ENCODE measurements at places on chromosomes 6 and 20. TPM values are rescaled to one million over a fixed set of nuclear protein-coding genes. Genes with fewer than 3 reads are reported as not detected.
A peak's percentile ranks its signal among the peaks of the same experiment; 100 is the strongest.

OGFRL1 gene
- 4.2 TPM for total RNA-seq

DNA sequence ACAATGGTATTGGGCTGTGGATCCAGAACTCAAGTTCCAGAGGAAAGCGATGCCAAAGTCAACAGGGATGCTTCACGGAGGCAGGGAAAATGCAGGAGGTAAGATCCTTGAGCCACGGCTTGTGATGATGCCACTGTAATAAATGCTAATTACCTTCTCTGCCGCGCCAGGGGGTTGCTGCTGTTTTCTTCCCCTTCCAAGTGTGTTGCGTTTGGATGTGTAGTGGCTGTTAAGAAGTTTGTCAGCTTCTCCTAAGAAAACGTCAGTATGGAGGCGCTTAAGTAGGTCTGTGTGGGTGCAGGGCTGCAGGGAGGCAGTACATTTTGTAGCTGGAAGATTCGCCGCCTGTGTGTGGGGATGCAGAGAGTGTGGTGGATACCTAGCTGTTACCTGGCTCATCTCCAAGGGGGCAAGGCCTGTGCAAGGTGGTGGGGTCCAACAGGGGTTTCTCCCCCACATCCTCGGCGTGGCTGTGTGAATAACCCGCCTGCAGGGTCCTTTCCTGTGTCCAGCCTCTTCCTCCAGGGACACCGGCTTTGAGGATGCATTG is 318.7 kb downstream of the CDH4 start:
- H3K4me3 ChIP-seq = no peak overlapping the region
- H3K27ac ChIP-seq = no peak overlapping the region
- no peaks in the 10 kb centered on the region for H3K27me3 ChIP-seq
- no peaks in the 10 kb centered on the region for H3K4me1 ChIP-seq
- H3K36me3 ChIP-seq = no peaks in the 10 kb centered on the region
- DNase-seq = no peak

- H3K4me1 ChIP-seq = peaks cover 78% of the 10 kb centered on the region
- peak; percentile 43 for DNase-seq
- H3K27me3 ChIP-seq = peaks cover 7% of the 10 kb centered on the region
- peak overlapping the region; percentile 87 for H3K27ac ChIP-seq
- peaks cover 1% of the 10 kb centered on the region for H3K36me3 ChIP-seq
Observed at GRCh38 chr20:44070139-44070900, 116.7 kb downstream of the JPH2 start.

NKAPL gene
- total RNA-seq = 0.16 TPM

GRCh38 chr6:118469468-118469867 is 78.6 kb upstream of the PLN start:
- peaks cover 17% of the 10 kb centered on the region for H3K4me1 ChIP-seq
- H3K27ac ChIP-seq = no peak overlapping the region
- no peak overlapping the region for H3K4me3 ChIP-seq
- H3K27me3 ChIP-seq = no peaks in the 10 kb centered on the region

DNA sequence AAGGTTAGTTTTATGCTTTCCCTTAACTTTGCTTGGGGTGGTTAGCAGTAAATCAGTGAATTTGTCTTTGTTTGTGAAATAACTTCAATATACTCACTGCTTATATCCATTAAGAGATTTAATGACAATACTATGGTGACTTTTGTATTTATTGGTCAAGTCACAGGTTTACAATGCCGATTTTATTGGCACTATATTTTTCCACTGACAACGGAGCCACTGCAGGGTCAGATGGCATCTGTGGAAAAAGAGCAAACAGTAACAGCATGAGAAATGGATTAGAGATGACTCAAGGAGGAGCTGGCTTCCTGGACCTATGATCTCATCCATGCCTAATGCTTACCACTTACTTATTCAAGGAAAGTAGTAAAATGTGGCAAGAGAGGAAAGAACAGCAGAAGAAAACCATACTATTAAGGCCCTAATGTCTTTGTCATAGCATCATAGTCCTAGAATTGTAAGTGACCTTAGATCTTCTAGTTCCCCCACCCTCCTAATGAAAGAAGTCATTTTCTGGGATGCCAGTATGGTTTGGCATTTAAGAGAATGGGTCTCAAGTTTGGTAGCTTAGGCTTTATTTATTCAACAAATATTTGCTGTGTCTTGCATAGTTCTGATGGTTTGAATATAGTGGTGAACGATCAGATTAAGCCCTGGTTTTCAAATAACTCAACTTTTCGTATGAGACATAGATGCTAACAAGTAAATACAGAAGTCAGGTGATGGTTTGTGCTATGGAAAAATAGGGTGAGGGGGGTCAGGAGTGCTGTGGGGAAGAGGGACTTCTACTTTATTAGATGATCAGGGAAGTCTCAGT is 18.5 kb downstream of the RNF144B start:
- DNase-seq = no peak
- no peak overlapping the region for H3K4me3 ChIP-seq
- H3K4me1 ChIP-seq = peaks cover 6% of the 10 kb centered on the region
- no peaks in the 10 kb centered on the region for H3K36me3 ChIP-seq
- no peak overlapping the region for H3K27ac ChIP-seq
- no peaks in the 10 kb centered on the region for H3K27me3 ChIP-seq

MYMX gene
- not detected for total RNA-seq

EXOC2 gene
- total RNA-seq = 44.5 TPM

GRCh38 chr6:24464253-24465038 is 24.9 kb downstream of the GPLD1 start:
- no peak overlapping the region for H3K4me3 ChIP-seq
- H3K36me3 ChIP-seq = no peaks in the 10 kb centered on the region
- DNase-seq = no peak
- H3K4me1 ChIP-seq = no peaks in the 10 kb centered on the region

DNA sequence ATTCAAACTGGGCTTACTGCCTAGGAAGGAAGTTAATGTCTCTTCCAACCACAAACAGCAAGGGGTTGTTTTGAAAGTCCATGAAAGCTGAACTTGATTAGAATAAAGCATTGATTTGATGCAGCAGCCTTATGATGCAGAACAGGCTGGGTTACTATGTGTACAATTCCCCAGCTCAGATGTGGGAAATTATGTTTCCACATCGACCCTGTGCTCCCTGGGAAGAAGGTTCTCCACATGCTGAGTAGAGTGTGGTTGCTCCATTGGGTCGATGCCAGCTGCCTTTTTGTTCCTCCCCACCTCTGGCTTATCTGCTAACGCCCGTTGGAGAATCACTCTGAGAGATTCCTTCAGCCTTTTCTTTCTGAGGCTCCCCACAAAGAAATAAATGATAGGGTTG is 1.2 kb downstream of the MAS1L start:
- H3K27me3 ChIP-seq = peaks cover 8% of the 10 kb centered on the region
- H3K27ac ChIP-seq = no peak overlapping the region

DNA sequence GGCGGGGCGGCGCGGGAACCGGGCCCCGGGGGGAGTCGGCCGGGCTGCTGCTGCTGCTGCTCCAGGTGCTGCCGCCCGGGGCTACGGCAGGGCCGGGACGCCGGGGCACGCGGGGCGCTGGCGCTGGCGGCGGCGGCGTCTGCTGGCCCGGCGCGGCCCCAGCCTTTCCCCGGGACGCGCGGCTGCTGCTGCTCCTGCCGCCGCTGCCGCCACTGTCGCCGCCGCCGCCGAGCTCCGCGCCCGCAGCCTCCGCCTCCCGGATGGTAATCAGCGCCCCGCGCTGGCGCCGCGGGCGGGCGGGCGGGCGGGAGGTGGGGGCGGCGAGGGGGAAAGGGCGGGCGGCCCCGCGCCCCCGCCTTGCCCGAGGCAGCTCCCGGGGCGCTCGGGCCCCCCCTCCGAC is 306 bp downstream of the EBF4 start:
- no peak overlapping the region for H3K27ac ChIP-seq
- no peak for DNase-seq
- H3K4me1 ChIP-seq = peaks cover 29% of the 10 kb centered on the region

MYL9 gene
- total RNA-seq = 0.26 TPM

Measured in activated T-helper 1 cell treated with anti-CD3 and anti-CD28 coated beads, Interleukin-12 subunit alpha, Interleukin-12 subunit beta, Interleukin-2, Interleukin-4 antibody, amounts not matched to agents 30 ng/mL and 10 ng/mL and 1 ng/mL, durations not matched to agents 14 hours and 24 hours and 36 hours (primary cell).